ENCODE measurements at places on chromosomes 3 and 15.

GRCh38 chr3:135982404-135982761, 16.9 kb downstream of the PPP2R3A start:
- DNase-seq, result no peak

- no peak for DNase-seq
Measured at GRCh38 chr3:153621953-153622352, 459.9 kb downstream of the RAP2B start.

- no peak for DNase-seq
Measured at GRCh38 chr3:37546876-37547275, 314.8 kb upstream of the CTDSPL start.

DNA sequence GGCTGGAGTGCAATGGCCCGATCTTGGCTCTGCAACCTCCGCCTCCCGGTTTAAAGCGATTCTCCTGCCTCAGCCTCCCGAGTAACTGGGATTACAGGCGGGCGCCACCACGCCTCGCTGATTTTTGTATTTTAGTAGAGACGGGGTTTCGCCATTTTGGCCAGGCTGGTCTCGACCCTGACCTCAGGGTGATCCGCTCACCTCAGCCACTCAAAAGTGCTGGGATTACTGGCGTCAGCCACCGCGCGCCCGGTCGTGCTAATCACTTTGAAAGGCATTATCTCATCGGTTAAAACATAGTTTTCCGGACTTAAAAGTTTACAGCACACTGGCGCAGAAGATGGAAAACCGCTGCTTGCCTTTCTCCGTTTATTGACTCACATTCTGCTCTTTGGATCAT, 27.6 kb upstream of the MTHFS start:
- DNase-seq, result no peak

- no peak for DNase-seq
Measured at GRCh38 chr15:29322415-29322814, 52.8 kb upstream of the NSMCE3 start.

DNA sequence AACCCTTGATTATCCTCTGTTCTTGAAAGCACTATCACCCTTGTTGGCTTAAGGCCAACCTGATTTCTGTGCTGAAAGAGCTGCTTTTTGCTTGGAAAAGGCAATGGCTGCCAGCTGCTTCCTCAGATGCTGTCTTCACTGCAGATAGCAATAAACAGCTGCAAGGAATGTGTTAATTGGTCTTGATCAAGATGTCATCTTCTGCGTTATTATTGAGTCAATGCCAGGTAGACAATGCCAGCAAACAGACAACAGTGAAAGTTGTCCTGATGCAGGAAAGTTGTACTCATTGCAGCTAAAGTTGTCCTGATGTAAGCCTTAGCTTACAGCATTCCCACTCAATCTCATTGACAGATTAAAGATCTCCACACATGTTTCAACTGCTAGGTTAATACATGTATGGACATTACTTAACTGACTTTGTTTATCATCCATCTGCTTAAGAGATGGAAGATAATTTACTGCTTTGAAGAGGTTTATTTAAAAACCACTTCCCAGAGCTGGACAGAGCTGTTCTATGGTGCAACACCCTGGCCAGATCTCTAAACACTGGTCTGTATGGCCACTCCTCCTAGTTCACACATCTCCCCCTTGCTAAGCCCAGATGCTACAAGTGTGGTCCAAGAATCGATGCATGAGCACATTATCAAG, 251.0 kb upstream of the MCTP2 start:
- no peak for DNase-seq

DNA sequence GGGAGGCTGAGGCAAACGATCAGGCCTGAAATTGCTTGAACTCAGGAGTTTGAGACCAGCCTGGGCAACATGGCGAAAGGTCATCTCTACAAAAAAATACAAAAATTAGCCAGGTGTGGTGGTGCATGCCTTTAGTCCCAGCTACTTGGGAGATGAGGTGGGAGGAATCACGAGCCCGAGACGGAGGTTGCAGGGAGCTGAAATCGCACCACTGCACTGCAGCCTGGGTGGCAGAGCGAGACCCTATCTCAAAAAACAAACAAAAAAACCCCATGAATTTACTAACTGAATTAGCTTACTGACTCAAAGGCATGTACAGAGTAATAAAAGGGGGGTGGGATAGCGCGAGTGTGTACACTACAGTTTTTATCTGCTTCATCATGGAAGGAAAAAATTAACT, 19.3 kb downstream of the ARF4 start:
- no peak for DNase-seq

DNA sequence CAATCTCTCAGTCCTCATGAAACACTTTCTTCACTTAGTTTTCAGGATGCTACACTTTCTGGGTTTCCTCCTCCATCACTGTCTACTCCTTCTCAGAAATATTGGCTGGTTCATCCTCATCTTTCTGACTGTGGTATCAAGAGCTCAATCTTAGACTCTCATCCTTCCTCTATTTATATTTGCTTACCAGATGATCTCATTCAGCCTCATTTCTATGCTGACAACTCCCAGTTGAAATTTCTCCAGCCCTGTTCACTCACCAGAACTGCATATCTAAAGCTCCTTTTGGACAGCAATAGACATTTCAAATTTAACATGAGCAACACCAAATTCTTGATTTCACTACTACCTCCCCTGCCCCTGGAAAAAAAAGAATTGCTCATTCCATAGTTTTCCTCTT, 48.0 kb upstream of the FBN1 start:
- DNase-seq, result no peak

- DNase-seq, result no peak
Measured at GRCh38 chr15:60726576-60726975, 247.6 kb upstream of the ICE2 start.

- DNase-seq, result no peak
Measured at GRCh38 chr3:45657853-45658252, 31.3 kb upstream of the SACM1L start.

- no peak for DNase-seq
Measured at GRCh38 chr3:168094877-168095610, 680 bp downstream of the GOLIM4 start.

GRCh38 chr15:53709821-53710220, 49.6 kb downstream of the WDR72 start:
- DNase-seq, result no peak

GRCh38 chr3:197364410-197365071, 66.1 kb upstream of the DLG1 start:
- no peak for DNase-seq

- DNase-seq, result peak; percentile 46
Measured at GRCh38 chr3:137032465-137033120, 74.8 kb downstream of the IL20RB start.

DNA sequence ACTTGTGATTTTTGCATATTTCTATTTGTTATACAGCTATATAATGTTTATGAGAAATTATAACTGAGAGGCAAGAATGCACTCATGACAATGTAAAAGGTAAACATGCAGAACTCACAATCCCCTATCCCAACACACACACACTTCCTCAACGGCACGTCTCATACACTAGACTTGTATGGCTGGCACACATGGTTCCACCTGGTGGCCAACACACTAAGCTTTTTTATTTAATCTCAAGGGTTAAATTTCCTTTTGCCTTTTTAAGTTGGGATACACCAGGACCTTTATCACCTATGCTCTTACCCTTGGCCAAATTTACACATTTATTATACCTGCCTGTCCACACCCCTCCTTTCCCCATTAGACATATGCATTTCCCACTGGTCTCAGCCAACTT, 88.6 kb upstream of the PSMD6 start:
- no peak for DNase-seq

DNA sequence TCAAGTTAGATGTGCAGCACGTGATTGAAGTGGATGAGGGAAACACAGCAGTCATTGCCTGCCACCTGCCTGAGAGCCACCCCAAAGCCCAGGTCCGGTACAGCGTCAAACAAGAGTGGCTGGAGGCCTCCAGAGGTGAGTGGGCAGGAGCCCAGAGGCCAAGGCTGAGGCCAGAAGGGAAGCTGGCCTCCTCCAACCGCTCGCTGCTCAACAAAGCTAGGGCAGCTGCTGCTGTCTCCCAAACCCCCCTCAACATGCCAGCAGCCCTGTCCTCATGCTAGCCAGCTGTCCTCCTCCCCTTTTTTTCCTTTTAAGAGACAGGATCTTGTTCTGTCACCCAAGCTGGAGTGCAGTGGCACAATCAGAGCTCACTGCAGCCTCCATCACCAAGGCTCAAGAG, 57.0 kb downstream of the BOC start:
- DNase-seq, result no peak

GRCh38 chr3:14625443-14625842, 26.1 kb upstream of the CCDC174 start:
- no peak for DNase-seq

GRCh38 chr15:85691350-85692240, 103.1 kb downstream of the KLHL25 start:
- no peak for DNase-seq

DNA sequence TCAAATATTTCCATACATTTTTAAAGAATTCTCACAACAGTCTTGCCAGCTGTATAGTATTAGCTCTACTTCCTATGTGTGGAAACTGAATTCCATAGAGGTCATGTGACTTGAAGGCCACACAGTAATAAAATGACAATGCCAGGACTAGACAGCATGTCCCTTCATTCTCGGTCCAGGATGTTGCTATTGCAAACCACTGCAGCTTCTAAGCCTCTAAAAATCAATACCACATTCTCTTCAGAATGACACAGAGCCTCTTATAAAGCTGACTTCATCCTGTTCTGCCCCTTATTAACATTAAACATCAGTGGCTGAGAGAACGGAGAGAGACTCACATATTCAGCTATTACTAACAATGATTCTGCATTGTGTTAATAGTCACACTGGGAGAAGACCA, 240.3 kb upstream of the PEX5L start:
- no peak for DNase-seq

DNA sequence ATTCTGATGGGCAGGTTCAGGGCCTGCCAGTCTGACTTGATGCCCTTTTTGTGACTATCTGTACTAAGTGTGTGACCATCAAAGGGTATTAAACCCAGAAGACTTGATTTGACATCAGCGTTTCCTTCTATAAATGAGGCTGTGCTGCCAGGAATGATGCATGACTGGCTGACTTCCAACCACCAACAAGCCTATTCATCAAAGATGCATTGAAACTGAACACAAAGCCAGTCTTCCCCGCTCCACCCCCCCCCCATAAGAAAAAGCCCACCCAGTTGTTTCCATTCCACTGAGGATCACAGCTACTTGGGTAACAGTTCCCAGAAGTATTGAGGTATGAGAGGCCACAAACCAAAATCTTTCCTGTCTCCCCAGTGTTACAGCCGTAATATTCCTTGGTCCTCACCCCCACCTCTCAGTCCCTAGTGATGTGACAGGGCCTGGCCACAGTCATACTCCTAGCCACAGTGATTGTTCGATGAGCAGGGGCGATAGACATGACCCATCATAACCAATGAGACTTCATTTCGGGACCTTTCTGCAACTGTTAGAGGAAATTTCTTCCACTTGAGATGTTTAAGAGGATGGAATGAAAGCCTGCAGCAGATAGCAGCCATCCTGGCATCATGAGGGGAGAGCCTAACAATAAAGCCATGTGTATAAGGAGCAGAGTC, 22.6 kb downstream of the SH3BP5 start:
- no peak for DNase-seq

DNA sequence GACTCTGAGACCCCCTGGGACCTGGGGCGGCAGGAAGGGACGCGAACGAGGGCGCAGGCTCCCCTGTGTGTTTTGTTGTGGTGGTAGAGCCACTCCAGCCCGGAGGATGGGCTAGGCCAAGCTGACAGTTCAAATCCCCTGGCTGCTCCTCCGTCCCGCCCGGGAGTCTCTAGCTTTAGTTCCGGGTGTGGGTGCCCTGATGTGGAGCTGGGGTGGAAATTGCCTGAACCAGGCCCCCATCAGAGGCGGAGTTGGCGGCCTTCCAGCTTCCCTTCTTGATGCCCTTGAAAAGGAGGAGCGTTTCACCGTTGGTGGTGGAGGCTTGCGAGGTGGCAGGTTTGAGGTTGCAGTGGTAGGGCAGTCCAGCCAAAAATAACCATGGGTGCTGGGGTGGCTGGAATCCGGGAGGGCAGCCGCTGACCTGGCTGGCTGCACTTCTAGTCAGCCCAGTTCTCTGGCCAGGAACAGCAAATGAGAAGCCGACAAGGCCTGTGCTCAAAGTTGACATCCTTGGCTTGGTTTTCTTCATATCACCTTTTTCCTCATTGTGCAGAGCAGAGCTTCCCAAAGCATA, 817 bp downstream of the CLK3 start:
- peak; percentile 58 for DNase-seq

GRCh38 chr15:41241221-41241964, 10.3 kb downstream of the CHP1 start:
- DNase-seq, result no peak

DNA sequence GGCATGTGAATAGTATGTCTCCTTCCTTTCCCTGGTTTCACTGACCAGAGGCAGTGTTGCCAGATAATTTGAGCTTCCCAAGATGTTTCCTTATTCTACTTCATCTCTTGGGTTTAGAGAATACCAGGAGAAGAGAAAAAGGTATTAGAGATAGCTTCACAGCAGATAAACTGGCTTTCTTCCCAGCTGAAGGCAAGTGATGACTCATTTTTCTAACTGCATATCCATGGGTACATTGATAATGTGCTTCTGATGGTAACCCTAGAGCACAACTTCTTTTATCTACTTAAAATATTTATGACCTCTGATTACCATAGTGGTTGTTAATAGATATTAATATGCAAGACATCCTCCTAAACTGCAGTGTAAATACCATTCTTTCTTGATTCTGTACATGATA, 34.6 kb upstream of the CMTM8 start:
- DNase-seq, result no peak

DNA sequence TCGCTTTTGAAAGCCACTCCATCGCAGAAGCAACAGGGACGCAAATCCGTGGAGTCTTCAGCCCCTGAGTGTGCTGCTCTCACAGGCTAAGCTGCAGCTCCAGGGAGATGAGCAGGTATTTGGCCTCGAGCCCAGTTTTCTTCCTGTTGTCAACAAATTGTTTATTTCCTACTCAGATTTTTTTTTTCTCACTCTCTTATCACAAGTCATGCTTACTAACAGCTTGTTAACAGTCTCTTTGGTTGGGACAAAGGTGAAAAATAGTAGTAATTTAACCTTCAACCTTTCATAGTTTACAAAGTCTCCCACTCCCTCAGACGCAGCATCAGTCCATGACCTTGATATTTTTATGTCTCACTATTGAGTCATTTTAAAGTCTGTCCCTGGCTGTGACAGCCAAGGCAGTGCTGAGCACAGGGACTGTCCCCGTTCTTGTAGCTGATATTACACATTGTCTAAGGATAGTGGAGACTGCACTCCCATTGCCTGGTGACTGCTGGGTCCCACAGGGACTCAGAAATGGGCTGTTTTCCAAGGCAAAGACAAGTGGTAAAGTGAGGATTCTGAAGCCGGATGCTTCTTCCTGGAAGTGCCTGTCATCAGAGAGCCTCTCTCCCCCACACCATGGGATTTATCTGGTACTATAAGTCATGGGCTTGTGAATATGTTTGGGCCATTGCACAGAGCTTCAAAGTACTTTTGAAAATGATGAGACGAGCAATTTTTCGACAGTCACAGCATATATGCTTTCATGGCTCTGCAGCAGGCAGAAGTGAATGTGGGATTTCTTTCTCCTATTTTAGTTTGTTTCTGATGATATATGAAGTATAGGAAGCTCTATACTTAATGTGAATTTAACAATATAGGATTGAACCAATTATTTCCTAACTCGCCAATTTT, 59.8 kb upstream of the UNC13C start:
- DNase-seq, result no peak

- peak; percentile 28 for DNase-seq
Measured at GRCh38 chr3:112847692-112848091, 1.0 kb upstream of the CD200R1L start.

Measured in effector memory CD4-positive, alpha-beta T cell (primary cell).